H1 (cell line): ENCODE measurements at places on chromosomes 16 and 17. TPM values are rescaled to one million over a fixed set of nuclear protein-coding genes. Genes with fewer than 3 reads are reported as not detected.

DNA sequence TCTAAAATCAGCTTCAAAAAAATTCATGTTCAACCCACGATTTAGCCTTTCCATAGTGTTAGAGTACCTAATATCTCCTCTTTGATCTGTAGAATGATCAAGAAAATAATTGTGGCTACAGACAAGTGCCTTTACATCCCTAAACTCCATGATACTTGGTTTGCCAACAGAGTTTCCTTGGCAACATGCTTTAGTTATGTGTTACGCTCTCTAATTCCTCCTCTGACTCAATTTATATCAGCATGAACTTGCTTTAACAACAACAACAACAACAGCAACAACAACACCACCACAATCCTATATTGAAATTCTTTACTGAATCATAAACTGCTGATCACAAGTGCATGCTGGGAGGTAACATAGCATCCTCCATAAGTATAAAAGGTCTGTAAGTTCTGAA, 757.8 kb downstream of the CDH11 start:
- DNase-seq: no peak

GRCh38 chr17:838486-838885, 56.3 kb downstream of the MRM3 start:
- no peak for DNase-seq

MT1A gene
- total RNA-seq: not detected in 2 replicates

DNA sequence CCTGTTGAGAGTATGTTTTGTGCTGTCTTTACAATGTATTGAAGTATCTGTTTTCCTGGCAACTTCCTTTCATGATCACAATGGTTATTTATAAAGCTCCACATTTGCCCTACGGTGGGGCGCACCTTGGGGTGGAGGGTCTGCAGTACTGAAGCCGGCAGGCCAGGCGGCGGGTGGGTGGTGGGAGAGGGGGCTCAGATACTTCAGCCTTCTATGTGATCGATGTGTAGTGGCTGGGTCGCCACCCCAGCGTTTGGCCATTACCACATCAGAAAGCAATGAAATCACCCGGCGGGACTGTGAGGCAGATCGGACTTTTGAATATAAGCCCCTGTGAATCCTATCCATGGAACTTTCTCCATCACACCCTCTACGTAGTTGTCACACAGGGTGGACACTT, 196.6 kb downstream of the FOXL1 start:
- no peak for DNase-seq

- DNase-seq: peak; percentile 67
These were observed 1.0 kb downstream of the SDK2 start for GRCh38 chr17:73643001-73643851.

DNA sequence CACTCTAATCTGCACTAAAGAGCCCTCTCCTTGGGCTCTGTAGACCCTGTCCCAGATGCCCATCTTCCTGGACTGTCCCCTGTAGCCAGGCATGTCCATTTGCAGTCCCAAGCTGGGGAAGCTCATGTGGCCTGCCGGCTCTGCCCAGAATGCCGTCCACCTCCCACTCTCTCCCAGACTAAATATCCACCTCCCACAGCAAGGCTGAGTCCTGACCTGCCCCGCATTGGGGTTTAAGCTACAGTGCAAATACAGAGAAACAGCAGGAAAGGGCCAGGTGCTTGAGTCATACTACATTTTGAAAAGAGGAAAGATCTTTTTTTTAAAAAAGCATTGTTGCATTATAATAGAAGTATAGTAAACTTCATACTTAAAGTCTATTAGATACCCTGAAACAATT, 3.0 kb downstream of the ST6GALNAC2 start:
- DNase-seq: no peak

WNT3 gene
- 1.3 and 2.0 TPM in 2 replicates for total RNA-seq

ZNF205 gene
- total RNA-seq: 17.0 and 19.1 TPM in 2 replicates

GRCh38 chr16:49834531-49835151, 21.3 kb downstream of the ZNF423 start:
- no peak for DNase-seq

DNA sequence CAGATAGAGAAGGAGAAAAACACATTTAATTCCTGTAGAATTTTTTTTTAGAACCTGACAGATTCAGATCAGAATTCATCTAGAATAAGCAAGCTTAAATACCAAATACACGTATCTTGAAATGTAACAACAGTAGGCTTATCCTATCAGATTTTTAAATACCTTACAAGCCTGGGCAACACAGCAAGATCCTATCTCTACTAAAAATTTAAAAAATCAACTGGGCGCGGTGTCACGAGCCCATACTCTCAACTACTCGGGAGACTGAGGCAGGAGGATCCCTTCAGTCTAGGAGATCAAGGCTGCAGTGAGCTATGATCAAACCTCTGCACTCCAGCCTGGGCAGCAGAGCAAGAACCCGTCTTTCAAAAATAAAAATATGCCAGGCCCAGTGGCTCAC, 13.5 kb downstream of the ACOX1 start:
- no peak for DNase-seq
